ENCODE measurements at places on chromosomes 5 and 9.

DNA sequence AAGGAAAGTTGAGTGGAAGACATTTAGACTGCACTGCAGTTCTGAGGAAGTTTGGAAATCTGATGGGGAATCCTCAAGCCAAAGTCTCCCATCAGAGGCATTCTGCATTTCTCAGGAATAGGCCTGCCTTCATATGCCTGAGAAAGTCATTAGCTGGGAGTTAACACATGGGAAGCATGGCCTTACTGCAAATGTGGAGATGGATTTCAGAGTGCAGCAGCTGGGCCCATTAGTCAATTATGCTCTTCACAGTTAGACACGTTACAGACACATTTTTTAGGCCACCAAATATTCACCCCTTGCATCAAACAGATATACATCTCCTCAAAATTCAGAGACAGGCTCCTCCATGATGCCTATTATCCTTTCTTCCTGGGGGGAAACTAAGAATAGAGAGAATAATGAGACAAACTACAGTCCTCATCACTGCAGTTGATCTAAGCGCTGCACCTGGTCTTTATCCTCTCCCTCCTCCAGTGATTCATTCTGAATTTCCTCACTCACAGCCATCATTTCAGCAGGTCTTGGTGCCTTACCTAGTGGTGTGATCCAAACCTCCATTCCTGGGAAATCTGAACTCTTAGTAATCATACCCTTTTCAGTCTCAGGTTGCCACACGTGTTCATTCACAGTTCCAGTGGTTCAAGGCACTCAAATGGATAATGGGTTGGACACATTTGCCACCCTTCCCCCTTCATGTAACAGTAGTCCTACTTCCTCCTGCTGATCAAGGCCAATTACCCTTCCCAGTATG, 47.9 kb upstream of the PPP2CA start:
- no peak for DNase-seq

DNA sequence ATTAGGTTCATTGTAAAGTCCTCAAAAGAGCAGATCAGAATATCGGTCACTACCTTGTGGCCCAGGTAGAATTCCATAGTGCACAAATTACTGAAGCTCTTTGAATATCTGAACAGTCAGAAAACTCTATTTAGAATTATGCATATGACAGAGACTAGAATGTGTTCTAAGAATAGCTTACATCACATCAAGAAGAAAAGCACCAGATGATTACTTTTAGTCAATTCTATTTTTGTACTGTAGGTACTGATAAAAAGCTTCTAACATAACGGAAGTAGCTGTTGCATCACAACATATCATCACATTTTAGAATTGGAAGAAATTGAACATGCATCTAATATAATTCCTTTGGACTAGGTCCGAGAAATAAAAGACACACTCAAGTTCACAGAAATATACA, 946.6 kb upstream of the ARRDC3 start:
- no peak for DNase-seq

DNA sequence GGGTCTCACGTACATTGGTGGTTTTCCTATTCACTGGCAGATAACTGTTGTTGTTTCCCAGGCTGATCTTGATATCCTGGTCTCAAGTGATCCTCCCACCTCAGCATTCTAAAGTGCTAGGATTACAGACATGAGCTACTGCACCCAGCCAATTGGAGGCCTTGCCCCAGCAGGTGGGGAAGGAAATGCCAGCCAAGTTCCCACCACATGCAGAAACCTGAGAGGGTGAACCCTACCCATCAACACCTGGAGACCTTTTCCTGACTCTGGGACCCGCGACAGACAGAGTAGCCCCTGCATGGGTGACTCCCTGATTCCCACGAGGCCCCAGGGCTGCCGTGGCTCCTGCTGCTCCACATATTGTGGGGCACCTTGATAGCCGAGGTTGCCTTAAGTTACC, 107.7 kb downstream of the GDA start:
- DNase-seq: no peak

DNA sequence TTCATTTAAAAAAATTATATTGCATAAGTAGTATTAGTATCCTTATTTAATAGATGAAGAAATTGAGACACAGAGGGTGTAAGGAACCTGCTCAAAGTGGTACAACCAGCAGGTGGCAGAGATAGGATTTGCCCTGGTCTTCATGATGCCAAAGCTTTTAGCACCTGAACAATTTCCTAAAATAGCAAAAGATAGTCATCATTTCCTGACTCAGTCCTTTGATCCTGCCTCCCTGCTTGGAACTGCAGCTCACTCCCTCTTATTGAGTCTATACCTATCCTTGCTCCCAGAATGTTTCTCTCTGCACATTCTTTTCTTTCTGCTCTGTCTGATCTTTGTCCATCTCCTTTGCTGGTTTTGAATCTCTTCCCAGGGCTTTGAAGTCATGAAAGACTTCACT, 155.8 kb downstream of the FRMD3 start:
- DNase-seq: no peak

Measured in HFFc6 (cell line).